ENCODE measurements at places on chromosomes 7 and 10.

- no peak for DNase-seq
These were observed 251.5 kb downstream of the ANKRD7 start for GRCh38 chr7:118476036-118476435.

DNA sequence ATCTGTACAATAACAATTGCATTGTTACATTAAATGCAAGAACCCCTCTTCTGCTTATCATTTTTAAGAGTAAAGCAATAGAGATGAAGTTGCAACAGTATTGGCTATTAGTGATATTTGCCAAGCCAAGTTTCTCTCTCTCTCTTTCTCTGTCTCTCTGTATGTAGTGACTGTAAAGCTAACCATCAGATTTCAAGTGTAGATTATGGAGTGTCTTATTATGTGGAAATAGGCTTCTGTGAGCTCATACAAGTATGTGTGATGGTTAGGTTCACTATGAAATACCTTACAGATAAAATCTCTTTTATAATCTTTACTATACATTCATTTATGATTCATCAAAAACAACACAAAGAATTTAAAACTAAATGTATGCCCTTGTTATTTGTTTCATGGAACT, 28.6 kb upstream of the NRP1 start:
- no peak for DNase-seq

GRCh38 chr10:124071141-124071540, 22.3 kb downstream of the CHST15 start:
- no peak for DNase-seq

- no peak for DNase-seq
These were observed 8.2 kb downstream of the ATE1 start for GRCh38 chr10:121919666-121920065.

DNA sequence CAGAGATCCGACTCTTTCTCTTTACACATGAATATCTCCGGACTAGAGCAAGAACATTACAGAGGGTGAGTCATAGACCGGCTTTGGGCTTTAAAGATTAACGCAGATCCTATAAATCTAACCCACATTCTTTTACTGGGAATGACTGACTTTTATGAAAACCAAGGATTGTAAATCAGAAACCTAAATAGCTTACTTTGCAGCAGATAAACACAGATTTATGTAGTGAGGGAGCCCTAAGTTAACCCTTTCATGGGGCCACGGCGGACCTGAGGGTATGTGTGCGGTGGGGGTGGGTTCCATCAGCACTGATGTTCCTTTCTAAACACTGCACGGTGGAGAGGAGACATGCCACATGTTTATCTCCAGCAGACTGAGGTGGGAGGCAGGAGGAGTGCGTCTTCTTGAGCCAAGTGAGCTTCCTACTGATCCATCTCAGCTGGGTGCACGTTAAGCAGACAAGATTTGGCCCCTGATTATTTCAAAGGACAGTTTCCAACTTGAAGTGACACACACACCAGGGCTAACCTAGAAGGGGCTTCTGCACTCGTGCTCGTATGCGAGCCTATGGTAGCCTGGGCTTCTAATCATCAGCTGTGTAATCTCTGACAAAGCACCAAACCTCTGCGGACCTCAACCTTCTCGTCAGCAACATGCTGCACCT, 127.6 kb downstream of the WDR11 start:
- no peak for DNase-seq

GRCh38 chr10:4081685-4082111, 296.7 kb upstream of the KLF6 start:
- peak; percentile 31 for DNase-seq

DNA sequence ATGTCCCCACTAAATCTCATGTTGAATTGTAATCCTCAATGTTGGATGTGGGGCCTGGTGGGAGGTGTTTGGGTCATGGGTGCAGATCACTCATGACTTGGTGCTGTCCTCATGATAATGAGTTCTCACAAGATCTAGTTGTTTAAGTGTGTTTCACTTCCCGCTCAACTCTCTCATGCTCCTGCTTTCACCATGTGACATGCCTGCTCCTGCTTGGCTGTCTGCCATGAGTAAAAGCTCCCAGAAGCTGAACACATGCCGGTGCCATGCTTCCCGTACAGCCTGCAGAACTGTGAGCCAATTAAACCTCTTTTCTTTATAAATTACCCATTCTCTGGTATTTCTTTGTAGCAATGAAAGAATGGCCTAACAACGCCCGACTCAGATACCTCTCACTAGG, 6.2 kb upstream of the PSTK start:
- DNase-seq = no peak

GRCh38 chr7:31690935-31691334, 3.9 kb downstream of the PPP1R17 start:
- DNase-seq = no peak

GRCh38 chr7:15719311-15719710, 32.8 kb upstream of the MEOX2 start:
- DNase-seq = no peak

DNA sequence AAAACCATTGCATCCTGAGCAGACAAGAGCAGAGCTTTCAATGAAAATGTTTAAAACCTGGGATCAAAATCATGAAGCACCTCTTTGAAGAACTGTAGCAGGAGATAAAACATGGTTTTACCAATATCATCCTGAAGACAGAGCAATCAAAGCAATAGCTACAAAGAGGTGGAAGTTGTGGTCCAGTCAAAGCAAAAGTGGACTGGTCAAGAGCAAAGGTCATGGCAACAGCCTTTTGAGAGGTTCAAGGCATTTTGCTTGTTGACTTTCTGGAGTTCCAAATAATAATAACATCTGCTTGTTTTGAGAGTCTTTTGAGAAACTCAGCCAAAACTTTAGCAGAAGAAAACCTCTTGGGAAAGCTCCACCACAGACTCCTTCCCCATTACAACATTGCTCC, 893.9 kb upstream of the POT1 start:
- DNase-seq = no peak

GRCh38 chr7:90007001-90007654, 147.1 kb upstream of the STEAP1 start:
- no peak for DNase-seq

GRCh38 chr10:124213471-124213870, 120.1 kb upstream of the CHST15 start:
- no peak for DNase-seq

DNA sequence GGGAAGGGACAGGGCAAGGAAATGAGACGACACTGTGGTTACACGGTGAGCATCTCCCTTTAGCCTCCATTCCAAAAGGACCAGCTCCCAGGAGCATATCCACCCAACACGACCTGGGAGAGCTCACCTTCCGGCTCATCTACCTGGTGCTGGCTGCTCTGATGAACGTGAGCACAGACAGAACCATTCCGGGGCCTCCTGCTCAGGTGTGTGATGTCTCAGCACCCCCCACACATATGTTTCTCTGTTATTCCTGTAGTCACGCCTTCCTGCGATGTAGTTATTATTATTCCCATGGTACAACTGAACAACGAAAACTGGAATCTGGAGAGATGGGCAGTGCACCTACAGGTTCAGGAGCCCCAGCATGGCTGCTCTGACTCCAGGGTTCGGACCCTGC, 20.5 kb upstream of the GPR26 start:
- DNase-seq = no peak

DNA sequence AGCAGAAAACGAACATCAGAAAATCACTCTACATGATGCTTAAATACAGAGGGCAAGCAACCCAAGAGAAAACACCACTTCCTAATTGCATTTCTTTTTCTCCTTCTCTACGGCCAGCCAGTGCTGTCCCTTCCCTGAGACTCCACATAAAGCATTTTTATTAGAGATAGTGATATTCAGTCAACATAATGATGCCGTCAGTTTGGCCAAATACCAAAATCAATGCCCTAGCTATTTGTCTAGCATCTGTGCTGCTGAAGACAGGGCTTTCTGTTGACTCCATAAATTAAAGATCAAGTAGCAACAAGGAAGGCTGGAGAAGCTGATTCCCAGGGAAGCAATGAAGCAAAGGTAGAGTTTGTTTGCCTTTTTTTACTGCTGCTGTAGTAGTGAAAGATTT, 1024.9 kb downstream of the REEP3 start:
- DNase-seq = no peak

DNA sequence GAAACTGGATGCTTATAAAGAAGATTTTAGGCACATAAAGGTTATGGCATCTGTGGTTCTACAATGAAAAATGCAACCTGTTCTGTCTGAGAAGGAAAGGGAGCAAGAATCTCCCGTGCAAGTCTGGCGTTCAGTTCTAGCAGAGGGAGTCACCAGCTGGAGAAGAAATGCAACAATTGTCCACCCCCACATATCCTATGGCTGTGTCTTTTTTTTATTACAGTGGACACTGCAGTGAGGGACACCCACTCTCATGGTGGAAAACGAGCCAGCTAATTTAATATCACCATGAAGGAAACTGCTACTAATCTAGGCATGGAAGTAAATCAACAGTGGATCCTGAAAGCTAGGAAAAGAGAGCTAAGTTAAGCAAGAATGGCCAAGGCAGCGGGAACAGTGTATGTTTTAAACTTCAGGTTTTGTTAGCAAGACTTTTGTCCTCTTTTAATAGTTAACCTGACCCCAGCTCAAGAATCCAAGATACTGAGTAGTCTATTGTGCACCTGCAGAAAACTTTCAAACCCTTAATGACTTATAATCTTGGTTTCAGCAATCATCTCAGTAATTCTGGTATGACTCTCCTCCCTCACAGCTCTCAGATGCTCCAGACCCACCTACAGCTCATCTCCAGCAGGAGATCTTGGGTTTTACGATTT, 149.3 kb downstream of the FGFR2 start:
- no peak for DNase-seq

DNA sequence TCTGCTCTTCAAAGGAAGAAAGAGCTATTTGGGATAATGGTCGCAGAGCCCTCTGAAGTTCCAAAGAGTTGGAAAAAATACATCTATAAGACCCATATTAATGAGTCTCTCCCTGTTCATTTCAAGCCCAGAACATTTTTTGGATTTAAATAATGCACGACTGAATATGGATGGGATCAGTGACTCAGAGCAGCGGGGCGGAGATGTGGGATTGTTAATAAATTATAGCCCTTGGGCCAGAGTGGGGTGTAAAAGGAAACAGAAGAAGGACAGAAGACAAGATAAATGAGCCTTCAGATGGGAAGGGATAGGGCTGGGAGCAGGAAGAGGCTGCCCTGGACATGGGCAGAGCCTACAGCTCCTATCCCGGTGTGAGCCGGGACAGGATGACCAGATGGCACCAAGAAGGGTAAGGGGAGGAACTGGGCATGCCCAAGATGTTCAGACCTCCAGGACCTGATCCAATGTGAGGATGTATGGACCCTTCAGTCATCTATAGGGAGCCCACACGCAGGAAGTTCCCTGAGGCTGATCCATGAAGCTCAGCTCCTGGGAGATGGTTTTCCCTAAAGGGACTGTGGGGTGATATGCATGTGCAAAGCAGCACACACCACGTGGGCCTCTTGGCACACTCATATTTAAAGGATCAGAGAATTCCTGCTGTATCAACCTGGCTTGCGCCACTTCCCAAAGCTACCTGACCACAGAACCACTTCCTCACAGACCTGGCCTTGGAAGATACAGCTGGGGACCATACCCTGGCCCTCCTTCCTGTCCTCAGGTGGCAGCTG, 96.1 kb upstream of the PLXNA4 start:
- DNase-seq = no peak

- DNase-seq = no peak
These were observed 1.8 kb downstream of the STAM start for GRCh38 chr10:17645621-17646345.

DNA sequence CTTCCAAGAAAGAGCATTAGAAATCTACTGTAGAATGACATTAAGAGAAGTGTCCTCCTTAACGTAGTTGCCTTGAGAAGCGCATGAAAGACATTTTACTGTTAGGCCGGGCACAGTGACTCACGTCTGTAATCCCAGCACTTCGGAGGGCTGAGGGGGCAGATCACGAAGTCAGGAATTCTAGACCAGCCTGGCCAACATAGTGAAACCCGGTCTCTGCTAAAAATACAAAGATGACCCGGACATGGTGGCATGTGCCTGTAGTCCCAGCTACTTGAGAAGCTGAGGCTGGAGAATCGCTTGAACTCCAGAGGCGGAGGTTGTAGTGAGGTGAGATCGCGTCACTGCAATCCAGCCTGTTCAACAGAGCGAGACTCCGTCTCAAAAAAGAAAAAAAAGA, 28.9 kb downstream of the TARP start:
- DNase-seq = no peak

DNA sequence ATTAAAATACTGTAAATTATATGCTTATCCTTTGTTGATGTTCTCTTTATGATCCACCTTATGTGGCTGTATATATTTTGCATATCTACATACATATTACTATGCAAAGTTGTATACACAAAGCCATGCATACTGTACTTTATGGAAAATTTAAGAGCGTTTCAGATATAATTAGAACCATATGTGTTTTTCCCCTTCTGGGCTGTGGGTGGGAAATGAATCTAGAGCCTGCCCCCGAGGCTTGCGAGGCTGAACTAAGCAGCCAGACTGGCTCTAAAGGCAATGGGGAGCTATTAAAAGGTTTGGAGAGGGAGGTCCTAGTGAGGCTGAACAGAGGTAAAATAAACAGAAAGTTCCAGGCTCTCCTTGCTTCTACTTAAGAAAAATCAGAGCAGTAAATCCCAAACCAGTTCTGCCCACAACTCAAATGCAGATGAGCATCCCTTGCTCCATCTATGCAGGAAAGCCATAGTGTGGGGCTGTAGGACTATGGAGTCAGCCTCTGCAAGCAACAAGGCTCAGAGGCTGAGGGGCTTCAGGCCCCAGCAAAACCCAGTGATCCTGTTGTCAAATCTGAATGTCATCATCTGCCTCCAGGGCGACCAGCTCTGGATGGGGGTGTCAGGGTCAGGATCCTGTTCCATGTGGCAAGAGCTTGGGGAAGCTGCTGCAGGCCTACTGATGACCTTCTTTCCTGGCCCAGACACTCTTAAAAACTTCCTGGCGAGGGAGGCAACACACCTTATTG, 14.1 kb upstream of the DDIT4 start:
- peak; percentile 49 for DNase-seq

DNA sequence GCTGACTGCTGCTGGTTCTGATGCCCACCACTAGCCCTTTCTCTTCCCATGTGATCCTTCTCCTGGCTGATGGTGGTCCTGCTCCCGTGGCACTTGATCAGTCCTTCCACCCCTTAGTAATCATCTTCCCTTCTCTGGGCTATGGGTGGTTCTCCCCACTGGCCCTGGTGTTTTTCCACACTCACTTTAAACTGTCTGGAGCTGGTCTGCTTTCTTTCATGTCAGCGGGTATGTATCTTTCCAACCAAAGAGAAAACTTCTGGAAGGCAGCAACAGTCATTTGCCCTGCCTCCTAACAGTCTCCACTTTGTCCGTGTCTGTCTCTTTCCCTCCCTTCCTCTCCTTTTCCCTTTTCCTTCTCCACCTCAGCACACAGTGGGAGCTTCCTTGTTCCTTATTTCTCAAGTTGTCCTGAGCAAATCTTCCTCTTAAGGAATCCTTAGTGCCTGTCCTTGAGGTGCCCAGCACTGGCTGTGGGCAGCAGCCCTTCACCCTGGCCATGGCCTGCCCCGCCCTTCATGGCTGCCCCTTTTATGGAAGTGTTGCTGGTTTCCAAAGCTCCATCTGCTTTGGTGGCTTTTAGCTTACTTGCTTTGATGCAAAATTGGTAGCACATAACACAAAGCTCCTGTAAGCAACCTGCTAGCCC, 189.0 kb downstream of the TCF7L2 start:
- no peak for DNase-seq

GRCh38 chr7:105388356-105389087, at the start of gene SRPK2:
TSS of gene SRPK2 (minus strand) at chr7:105388921.
- peak; percentile 91 for DNase-seq

Data from AG08395 (cell line).